Activated gamma-delta T cell (primary cell): ENCODE measurements at places on chromosomes 16 and 17.

DNA sequence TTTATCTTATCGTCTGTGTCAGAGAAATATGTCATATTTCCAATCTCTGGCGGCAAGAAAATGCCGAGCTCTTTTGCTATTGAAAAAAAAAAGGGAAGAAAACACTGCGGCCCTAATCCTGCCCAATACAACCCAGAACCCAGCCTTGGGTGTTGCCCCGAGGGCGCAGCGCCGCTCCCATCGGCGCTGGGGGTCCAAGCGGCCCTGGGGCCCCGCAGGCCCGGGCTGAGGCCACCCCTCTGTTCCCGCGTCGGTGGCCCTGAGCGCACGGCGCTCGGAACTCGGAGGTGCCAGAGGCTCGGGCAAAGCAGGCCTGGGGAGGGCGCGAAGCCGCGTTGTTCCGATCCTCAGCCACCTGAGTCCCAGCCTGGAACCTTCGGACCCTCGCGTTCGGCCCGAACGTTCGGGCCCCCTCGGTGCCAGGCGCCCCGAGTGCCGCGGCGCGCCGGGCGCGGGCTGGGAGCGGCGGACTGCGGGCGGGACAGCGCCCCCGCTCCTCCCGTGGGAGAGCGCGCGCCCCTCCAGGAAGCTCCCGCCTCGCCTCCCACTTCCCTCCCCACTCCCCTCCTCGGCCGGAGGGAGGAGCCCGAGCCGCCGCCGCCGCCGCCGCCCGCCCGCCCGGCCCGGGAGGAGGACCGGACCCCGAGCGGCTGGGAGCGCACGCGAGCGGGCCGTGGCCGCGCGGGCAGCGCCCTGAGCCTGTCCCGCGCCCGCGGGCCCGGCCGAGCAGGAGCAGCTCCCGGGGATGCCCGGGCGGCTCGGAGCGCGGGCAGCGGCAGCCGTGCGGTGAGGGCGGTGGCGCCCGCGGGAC, at the start of gene CPNE2:
TSS of gene CPNE2 (plus strand) at position 609 of the 811 bp plus-strand sequence. CDS start 18,160 bp downstream, outside the sequence.
- peak; percentile 29 for DNase-seq

GRCh38 chr17:58415371-58416055, 1.8 kb downstream of the RNF43 start:
- DNase-seq = no peak

- DNase-seq = no peak
Observed at GRCh38 chr16:57084257-57084770, 8.1 kb upstream of the CPNE2 start.

GRCh38 chr16:2919511-2920255, 8.0 kb downstream of the FLYWCH1 start:
- DNase-seq = no peak
